ENCODE measurements at places on chromosomes 16 and 17.

GRCh38 chr17:81009136-81009535 lies 17.5 kb downstream of the CHMP6 start:
- DNase-seq, result no peak

DNA sequence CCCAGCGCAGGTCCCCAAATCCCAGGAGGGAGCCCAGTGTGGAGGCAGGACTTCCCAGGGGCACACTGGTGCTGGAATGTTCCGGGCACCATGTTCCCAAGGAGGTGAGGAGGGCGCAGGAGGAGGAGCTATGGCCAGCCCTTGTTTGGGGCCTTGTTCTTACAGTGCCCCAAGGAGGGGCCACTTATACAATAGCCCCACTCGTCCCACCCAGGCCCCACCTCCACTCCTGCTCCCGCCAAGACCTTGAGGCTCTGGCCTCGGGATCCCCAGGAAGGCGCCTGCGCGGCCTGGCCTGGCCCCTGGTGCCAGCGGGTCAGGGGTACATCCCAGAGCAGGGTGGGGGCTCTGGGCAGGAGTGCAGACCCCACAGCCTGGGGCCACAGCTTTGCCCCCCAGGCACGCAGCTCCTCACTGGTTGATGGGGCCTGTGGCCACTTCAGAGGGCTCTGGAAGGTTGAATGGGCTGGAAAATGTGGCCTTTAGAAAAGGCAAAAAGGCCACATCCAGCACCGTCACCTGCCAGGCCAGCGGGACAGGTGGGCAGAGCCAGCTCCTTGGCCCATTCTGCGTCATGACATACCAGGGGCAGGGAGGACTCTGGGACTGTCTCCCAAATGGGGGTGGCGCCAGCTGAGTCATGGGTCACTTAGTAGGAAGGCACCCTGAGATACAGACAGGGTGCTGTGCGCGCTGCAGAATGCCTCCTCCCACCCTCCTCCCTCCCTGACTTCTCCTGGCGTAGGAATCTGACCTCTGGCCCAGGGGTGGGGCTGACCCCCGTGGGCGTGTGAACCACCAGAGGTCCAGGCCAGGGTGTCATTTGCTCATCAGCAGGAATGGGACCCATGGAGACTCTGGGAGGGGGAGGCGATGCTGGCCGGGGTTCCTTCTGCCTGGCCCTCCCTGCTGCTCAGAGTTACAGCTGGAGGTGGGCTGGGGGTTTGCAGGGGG lies 32.3 kb upstream of the PVALEF start:
- no peak for DNase-seq

- no peak for DNase-seq
Measured at GRCh38 chr17:74502861-74503260, 28.4 kb downstream of the CD300LB start.

- peak; percentile 39 for DNase-seq
Measured at GRCh38 chr16:19884611-19885450, at the start of gene GPRC5B. TSS of gene GPRC5B (minus strand) at chr16:19884848. CDS start at chr16:19872845, 12,003 bp downstream.

- no peak for DNase-seq
Measured at GRCh38 chr17:68288804-68289203, 2.1 kb downstream of the SLC16A6 start.

DNA sequence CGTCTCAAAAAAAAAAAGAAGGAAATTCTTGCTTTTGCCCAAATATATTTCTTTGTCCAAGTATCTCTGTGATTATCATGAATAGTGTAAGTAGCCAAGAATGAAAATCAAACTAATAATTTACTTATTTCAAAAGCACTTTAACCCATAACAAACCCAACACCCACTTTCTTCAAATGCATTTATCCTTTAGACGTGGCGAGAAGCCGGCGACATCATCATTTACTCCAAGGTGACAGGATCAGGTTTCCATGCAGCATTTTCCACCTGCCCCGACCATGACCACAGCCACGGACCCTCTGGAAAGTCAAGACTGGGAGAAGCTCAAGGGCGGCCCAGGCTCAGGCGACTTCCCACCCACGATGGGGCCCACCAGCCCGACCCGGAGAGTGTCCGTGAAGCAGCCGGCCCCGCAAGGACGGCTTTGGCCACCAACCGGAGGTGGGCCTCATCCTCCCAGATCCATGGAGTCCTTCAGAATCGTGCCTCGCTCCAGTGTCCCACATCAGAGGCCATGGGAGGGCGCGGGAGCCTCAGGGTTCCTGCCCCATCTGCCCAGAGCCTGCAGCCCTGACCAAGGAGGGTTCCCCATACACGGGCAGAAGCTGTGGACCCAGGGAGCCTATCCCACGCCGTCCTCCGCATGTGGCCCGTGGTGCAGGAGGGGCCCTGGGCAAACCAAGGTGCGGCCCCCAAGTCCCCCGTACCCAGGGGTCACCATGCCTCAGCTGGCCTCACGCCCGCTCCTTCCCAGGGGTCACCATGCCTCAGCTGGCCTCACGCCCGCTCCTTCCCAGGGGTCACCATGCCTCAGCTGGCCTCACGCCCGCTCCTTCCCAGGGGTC lies 18.7 kb downstream of the UTS2R start:
- no peak for DNase-seq

DNA sequence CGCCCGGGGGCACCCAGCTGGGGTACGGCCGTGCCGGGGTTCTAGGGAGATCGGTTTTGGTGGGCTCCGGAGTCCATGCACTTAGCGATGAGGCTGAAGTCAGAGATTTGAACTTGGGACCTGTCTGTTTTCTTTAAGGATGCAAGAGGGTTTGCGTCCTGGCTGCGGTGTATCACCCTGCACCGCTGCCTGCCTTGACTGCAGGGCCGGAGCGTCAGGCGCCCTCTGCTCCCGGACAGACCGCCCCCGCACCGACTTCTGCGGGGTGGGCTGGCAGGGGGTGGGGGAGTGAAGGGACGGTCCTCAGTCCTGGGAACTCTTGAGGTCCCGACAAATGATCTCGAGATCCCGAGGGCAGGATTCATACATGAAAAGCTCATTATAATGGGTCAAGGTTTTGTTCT lies 701 bp downstream of the PDP2 start:
- DNase-seq, result no peak

- no peak for DNase-seq
Measured at GRCh38 chr16:1525871-1526607, 7.4 kb upstream of the TMEM204 start.

DNA sequence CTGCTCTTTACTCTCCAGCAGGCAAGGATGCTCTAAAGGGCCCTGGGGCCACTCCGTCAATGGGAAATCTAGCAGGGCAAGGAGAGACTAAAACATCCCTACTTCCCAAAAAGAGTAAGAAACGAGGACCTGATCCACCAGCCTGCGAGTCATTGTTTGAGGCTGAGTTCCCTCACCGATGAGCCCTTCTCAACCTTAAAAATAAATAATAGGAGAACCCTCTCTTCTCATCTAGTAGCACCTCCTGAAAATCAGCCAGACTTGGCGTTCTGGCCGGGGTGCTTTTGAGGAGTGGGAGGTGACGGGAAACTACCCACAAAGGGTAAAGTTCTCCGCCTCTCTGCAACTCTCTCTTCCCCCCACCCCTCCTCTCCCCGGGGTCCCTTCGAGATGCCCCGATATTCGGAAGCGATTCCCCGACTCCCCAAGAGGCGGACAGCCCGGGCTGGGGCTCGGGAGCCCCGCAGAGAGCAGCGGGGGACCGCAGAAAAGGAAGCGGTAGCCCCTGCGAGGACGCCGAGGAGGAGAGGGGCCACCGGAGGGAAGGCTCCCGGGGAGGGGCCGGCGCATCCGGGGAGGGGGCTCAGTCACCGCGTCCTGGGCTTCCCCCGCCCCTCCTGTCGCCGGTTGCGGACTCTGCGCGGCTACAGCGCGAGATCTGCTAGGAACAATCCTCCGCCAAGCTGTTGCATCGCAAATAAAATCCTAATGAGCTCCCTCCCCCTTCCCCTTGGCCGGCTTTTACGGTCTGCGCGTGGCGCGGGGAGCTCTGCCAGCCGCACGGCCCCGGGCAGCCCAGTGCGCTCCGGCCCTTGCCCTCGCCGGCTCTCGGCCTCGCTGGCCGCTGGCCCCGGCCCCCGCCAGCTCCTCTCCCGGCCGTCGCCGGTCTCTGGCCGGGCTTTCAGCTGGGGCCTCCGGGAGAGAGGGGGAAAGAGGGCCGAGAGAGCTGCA lies 1.3 kb downstream of the HOXB9 start:
- DNase-seq, result no peak

DNA sequence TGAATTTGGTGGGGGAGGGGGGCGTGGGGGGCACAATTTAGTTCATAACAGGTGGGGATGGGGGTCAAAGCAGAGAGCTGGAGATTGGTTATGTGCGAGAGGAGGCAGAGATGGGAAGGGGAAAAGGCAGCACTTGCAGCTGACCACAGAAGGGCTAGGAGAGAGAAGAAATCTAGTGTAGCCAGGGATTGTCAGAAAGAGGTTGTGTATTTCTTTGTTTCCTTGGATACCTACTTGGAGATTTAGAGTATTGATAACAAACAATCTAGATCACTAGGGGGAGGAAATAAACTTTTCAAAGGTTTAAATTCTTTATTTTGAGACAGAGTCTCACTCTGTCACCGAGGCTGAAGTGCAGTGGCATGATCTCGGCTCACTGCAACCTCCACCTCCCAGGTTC lies 47.1 kb upstream of the YPEL2 start:
- DNase-seq, result no peak

GRCh38 chr17:55421179-55421934 lies at the start of gene MMD:
TSS of gene MMD (minus strand) at chr17:55421835. CDS start at chr17:55421695, 140 bp downstream.
- no peak for DNase-seq

- DNase-seq, result no peak
Measured at GRCh38 chr17:17377071-17377967, 74.1 kb downstream of the NT5M start.

- peak; percentile 71 for DNase-seq
Measured at GRCh38 chr16:53509906-53510703, 7.1 kb upstream of the AKTIP start.
